Activated CD8-positive, alpha-beta memory T cell treated with anti-CD3 and anti-CD28 coated beads for 24 hours (primary cell): ENCODE measurements at places on chromosomes 6 and 20.

- no peak for DNase-seq
These were observed 1.9 kb downstream of the TRIB3 start for GRCh38 chr20:382291-383115.

GRCh38 chr20:36084356-36084755 lies 70.2 kb upstream of the EPB41L1 start:
- no peak for DNase-seq

DNA sequence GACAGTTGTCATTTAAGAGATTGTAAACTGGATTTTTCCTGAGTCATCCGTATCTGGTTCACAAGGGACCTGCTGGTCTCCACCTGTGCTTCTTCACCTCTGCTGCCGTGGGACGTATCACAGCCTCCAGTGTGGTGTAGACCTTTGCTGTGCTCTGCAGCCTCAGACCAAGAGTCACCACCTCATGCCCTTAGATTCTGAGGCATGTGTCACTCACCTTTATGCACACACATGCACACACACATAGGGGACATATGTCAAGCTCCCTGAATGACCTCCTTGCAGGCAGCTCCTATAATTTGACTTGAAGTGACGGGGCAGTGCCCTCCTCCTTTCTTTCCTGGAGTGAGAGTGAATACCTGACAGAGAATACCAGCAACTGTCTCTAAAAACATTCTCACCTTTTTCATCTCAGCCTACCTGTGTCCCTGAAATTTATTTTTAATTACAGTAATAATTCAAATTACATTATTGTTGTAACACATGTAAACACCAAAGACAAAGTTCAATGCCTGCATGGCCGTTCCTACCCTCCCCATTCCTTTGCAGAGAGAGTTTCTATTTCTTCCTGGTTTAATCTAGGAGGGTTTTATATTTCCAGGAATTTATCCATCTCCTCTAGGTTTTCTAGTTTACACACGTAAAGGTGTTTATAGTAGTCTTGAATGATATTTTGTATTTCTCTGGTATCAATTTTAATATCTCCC lies 3.5 kb downstream of the SLC17A4 start:
- DNase-seq, result no peak

DNA sequence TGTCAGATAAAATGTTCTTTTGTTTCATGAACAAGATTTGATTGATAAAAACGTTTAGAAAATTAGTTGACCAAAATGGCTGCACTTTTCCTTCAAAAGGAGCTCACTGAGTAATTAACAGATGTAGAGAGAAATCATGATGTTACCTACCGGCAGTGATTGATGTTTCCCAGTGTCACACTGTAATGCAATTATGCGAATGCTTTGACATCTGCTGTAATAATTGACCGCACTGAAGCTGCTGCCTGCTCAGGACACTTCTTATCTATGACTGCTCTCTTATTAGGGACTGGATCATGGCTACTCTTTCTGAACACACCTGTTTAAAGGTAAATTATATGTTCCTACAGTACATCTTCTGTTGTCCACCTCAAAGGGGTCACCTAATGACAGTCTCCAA lies 94.6 kb downstream of the GPR63 start:
- no peak for DNase-seq

DNA sequence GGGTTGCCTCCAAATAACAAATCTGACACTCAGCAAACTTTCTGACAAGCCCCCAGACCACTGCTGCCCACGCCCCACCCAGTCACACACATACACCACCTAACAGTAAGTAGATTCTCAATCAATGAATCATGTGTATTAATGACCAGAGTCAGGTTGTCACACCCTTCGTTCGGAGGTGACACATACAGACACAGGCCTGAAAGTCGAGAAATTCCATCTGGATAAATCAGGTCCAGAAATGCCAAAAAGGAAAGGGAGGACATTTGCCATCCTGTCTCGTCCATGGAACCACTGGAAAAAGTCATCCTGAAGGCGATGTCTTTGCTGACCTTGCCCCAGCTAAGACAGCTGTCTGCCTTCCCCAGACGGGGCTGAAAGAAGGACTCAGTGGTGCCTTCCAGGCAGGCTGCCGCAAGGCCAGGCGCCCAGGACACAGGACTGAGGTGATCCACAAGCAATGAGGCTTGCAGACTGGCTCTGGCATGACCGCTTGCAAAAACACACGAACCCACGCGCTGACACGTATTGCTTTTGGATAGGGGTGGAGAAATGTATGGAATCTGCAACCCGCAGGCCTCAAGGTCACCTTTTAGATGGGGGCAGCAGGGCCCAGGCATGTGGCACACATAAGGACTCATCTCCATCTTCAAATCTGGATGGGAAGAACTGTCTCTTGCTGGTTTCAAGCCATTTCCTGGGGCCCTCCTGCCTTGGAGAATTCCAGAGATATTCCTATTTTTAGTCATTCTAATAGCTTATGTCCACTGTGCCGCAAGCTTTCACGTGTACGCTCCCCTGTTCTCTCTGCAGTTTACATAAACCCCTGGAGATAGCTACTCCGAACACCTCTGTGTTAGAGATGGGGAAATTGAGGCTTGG lies 9.0 kb downstream of the NFATC2 start:
- DNase-seq, result no peak
